ENCODE measurements at places on chromosomes 6 and 20.

DNA sequence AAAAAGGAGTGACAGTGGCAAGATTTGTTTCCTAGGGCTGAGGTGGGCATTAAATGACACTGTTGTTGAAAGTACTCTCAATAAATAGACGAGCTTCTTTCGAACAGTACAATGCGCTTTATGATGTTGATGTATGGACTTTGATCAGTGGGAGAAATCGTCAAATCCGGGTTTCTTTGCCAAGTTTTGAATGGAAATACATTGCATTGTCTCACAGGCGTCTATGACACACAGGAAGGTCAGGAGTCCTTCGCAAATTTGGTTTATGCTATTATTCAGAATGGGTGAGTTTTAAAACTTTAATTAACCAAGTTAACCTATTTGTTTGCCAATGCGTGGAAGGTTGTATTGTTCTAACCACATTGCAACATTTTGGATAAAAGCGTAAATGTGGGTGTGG lies 547.3 kb upstream of the SLC35B3 start:
- DNase-seq = no peak

- DNase-seq = no peak
Observed at GRCh38 chr6:167968091-167968490, 29.4 kb upstream of the KIF25 start.

DNA sequence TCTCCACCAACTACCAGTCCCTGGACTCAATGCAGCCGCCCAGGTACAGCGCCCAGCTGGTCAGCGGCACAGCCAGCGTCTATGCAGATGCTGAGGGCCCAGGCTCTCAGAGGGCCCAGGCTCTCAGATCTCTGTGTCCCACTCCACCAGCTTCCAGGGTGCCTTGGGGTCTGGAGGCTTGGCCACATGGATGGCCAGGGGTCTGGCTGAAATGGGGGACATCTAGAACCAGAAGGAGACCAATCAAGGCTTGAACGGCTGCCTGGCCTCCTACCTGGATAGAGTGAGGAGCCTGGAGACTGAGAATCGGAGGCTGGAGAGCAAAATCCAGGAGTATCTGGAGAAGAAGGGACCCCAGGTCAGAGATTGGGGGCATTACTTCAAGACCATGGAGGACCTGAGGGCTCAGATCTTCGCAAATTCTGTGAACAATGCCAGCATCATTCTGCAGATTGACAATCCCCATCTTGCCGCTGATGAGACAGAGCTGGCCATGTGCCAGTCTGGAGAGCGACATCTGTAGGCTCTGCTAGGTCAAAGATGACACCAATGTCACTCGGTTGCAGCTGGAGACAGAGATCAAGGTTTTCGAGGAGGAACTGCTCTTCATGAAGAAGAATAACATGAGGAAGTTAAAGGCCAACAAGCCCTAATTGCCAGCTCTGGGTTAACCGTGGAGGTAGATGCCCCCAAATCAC lies 44.1 kb upstream of the GRM4 start:
- DNase-seq = peak; percentile 46

DNA sequence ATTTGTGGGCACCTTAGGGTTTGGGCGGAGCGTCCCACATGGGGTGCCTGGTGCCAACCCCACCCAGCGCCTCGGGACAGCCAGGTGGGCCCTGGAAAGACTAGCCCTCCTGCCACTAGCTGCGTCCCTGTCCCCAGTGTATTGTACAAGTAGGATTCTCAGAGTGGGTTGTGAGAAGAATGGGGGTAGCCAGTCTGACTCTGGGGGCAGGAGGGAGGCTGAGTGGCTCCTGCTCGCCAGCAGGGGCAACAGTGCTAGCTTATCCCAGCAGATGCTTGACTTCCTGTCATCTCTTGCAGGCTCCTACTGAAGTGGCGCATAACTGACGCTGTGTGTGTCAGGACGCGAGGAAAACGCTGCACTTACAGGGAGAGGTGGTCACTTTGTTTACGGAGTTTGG lies 9.3 kb downstream of the PSMA7 start:
- no peak for DNase-seq

DNA sequence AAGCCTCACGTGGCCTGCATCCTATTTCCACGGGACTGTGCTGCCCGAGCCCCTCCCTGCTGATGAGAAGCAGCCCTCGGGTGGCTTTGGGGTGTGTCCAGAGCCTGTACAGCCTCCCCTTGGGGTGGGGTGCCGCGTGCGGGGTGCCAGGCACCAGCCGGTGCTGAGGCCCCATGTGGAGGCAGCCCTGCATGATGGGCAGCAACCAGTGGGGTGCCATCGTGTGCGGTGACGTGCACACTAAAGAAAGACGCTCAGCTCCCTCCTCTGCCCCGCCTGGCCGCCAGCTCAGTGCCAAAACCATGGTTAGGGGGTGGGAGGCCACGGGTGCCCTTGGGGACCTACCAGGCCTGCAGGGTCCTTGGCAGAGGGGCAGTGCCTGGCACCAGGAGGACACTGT lies 26.2 kb downstream of the NTSR1 start:
- DNase-seq = no peak

- no peak for DNase-seq
Observed at GRCh38 chr20:12237772-12238171, 320.1 kb downstream of the BTBD3 start.

DNA sequence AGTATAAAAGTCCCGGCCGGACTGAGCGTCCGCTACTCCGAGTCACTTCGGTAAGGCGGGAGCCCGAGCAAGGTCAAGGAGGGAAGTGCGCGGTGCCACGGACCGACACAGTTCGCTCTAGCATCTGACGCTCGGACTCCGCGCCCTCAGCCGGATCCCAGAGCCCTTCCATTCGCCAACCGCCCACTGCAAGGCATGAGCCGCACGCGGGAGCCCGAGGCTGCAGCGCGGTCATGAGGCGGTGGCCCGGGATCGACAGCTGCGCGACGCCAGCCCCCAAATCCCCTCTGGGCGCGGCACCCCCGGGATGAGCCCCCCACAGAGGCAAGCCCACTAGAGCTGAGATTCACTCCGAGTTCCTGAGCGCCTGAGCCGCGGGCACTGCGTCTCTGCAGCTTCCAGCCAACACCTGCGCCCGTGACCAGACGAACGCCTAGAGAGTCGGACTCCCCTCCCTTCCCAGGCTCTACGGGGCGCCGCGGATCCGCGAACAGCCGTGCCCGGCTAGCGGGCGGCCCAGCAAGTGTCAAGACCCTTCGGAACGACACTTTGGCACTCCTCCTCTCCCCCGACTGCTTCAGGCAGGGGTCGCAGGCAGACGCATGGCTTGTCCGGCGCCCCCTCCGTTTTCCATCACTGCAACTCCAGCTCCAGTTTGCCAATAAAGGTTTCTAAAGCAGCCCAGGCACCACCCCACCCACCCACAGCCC lies 725 bp upstream of the ISM1 start:
- DNase-seq = peak; percentile 11

- no peak for DNase-seq
Observed at GRCh38 chr6:88168362-88168761, 2.2 kb upstream of the CNR1 start.

GRCh38 chr6:56986611-56987010 lies 31.7 kb downstream of the BEND6 start:
- DNase-seq = no peak

- no peak for DNase-seq
Observed at GRCh38 chr6:167146977-167147376, 10.8 kb downstream of the GPR31 start.
